ENCODE measurements at places on chromosomes 2 and 18.
A peak's percentile ranks its signal among the peaks of the same experiment; 100 is the strongest.

DNA sequence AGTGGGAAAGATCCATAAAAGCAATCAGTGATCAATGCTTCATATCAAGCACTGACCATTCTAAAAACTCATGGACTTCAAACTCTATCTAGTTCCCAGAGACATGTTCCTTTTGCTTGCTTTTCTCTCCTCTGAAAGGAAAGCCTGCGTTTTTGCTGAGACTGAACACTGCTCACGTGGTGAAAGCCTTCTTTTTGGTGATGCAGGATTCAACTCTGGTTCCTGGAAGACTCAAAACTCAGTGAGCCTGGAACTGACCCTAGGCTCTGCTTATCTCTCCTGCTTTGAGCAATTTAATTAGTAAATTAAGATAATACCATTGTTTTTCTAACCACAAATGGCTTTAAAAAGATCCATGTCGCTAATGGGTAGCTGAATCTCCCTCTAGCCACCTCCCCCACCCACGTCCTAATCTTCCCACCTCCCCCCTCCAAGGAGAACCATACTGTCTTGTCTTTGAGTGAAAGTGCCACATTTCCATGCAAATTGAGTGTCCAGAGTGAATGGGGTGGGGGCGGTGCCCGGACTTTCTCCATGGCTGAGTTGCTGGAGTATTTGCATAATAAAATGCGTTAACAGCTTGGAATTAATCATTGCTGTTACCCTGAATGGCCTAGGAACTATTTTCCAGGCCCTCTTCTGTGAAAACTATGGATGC, 130.5 kb downstream of the BCL11A start:
- DNase-seq = no peak

GRCh38 chr2:86234563-86235131, 35.4 kb downstream of the MRPL35 start:
- no peak for DNase-seq

DNA sequence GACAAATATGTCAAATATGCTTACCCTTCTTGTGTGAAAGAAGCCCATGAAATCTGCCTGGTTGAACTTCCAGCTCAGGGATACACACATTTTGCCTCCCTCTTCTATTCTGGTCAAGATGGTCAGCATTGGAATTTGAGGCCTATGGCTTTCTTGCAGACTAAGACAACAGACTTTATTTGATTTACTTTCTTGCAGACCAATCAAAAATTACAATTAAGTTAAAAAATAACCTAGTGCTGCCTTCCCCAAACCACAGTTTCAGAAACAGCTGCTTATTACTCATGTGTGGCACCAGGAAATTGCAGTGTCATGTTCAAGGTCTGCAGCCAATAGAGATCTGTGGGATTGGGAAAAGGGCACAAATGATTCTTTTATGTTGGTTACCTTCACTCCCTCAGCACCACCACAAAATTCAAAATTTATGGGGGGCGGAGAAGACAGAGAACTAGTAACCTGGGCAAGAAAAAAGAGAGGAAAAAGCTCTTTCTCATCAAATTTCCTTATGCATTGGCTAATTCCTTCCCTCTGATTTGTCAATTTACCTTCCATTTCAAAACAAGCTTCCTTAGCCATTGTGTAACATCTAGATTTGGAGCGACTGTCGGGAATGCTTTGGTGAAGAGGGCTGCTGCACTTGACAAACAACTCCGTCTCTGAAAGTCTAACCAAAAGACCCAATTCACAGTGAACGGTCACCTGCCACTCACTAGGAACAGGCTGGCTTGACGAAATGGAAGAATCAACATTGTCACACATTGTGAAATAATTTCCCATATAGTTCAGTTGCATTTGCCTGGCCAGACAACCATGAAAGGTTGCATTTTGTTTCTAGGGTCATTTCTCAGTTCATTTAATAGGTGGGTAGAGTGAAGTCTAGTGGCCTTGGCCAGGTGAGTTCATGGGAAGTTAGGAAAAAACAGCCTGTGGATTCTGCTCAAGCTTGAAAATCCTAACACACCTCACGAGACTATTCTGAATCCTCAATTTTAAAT, 100.4 kb upstream of the FZD5 start:
- DNase-seq = no peak

- DNase-seq = no peak
These were observed 46.2 kb downstream of the HPCAL1 start for GRCh38 chr2:10348891-10349290.

- DNase-seq = peak; percentile 44
These were observed 10.6 kb upstream of the MC5R start for GRCh38 chr18:13813271-13813849.

DNA sequence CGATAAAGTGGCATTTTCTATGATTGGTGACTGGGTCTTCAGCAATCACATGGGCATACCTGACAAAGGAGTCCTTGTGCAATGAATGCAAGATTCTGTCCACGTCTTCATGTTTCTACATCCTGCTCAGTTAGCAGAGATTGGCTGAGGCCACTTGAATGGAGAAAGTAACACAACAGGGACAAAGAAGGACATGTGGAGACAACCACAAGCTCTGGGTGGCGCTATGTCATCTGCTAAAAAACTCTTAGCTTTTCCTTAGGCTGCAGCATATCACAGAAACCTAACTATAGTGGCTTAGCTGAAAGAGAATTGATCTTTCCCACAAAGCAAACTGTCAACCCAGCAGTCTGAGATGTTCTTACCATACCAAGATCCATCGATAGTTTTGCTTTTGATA, 1109.7 kb downstream of the SOCS6 start:
- DNase-seq = no peak

- DNase-seq = no peak
These were observed 201.7 kb upstream of the RBBP8 start for GRCh38 chr18:22731398-22731797.

DNA sequence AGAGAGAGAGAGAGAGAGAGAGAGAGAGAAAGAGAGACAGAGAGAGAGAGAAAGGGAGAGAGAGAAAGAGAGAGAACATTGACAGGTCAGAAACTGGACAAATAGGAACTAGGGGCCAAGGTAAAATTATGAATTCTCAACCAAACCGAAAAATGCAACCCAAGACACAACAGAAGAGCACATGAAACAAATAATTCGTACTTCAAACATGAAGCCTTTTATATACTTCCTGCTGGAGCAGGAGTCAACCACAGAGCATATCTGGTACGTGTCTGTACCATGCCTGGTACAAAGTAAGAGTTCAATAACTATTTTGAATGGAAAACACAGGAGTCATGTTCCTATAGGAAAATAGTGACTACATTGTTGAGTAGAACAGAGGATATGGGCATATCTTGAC, 6.5 kb upstream of the VPS54 start:
- no peak for DNase-seq

DNA sequence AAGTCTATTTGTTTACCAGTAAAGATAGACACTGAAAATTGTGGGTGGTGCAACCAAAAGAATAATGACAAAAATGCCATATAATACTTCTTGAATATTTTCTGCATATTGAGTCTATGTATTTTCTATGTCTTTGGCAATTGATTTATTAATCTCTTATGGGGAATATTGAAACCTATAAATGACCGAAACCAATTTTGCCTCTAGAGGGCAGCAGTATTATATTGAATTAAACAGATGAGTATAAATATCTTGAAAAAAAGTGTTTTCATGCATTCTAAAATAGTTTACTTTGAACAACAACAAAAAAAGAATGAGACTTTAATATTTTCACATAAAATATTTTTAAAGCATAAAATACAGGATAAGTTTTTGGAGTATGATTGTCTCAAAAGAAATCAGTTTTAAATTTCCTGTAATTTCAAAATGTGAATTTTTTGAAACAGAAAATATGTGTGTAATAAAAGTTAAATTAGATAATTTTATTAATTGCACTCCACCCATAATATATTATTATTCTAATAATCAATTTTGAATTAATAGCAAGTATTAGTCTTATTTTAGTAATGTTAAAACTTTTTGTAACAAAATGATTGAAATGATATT, 49.9 kb upstream of the CALCRL start:
- no peak for DNase-seq

GRCh38 chr2:74512744-74513604, 1.3 kb upstream of the TLX2 start:
- no peak for DNase-seq

DNA sequence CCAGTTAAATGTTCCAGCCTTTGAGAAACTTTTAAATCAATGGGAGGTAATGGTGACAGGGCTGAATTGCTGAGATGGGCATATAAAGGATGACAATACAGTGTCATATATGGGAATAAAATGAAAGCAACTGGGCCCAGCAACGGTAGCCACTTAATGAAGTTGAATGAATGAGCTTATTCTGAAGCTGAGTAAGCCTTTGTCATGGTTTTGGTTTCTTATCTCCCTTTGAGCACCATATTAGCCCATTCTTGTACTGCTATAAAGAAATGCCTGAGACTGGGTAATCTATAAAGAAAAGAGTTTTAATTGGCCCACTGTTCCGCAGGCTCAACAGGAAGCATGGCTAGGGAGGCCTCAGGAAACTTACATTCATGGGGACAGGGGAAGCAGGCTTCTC, 3.5 kb upstream of the THUMPD2 start:
- DNase-seq = no peak

DNA sequence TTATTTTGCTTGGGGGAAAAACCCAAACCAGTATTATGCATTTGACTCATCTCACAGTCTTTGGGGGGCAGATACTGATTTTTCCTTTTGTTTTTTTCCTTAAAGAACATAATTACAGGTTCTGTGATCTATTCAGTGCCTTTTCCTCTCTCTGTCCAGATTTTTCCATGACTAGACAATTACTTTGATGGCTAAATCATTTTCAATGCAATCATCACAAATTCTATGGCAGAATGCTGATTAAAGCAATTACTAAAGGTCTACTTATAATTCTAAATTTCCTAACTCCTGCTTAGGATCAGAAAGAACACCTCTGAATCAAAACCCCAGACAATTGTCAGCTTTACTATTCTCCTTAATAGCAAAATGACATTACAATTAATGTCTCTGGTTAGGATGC, 38.8 kb downstream of the POLR1A start:
- DNase-seq = no peak

DNA sequence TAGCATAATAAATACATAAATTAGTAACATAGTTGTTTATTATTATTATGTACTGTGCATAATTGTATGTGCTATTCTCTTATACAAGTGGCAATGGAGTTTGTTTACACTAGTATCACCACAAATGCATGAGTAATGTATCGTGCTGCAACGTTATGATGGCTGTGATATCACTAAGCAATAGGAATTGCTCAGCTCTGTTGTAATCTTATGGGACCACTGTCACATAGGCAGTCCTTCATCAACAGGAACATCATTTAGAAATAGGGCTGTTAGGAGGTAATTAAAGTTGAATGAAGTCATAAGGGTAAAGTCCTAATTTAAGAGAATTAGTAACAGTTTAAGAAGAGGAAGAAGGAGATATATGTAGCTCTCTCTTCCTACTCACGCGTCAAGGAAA, 33.8 kb downstream of the TEX51 start:
- no peak for DNase-seq

GRCh38 chr18:32730620-32731091, 42.2 kb downstream of the KLHL14 start:
- peak; percentile 4 for DNase-seq

GRCh38 chr18:55900380-55900779, 312.4 kb upstream of the TCF4 start:
- no peak for DNase-seq

DNA sequence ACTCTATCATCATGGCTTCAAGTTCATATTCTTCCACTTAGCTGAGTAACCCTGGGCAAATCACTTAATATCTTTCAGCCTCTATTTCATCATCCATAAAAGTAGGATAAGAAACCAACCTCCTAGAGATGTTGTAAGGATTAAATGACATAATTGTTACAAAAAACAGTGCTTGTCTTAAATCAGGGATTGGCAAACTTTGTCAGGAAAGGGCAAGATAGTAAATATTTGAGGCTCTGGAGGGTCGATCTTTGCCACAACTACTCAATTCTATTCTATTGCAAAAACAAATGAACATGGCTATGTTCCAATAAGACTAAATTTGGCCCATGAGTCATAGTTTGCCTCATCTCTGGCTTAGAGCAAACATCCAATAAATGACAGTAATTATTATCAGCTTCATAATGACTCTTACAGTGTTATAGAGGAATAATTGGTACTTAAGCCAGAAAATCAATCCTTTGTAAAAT, 184.7 kb downstream of the SATB2 start:
- DNase-seq = no peak

- DNase-seq = no peak
These were observed 14.6 kb upstream of the KIDINS220 start for GRCh38 chr2:8851811-8852560.

GRCh38 chr2:152513681-152514080, 178.7 kb downstream of the FMNL2 start:
- DNase-seq = no peak

GRCh38 chr2:9250498-9251153, 44.0 kb downstream of the ASAP2 start:
- DNase-seq = no peak

DNA sequence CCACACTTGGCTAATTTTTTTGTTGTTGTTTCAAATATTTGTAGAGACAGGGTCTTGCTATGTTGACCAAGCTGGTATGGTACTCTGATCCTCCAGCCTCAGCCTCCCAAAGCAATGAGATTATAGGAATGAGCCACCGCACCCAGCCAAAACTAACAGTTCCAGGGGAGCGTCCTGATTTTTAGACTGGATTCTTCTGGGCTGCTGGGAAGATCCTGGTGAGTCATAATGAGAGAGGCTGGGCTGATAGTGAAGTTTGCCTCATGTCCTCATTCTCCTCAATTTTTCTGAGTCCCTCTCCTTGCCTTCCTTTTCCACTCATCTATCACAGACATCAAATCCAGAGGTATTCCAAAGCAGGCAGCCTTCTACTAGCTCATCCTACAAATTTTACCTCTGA, 81.3 kb downstream of the VSNL1 start:
- no peak for DNase-seq

- no peak for DNase-seq
These were observed 239.0 kb upstream of the MMADHC start for GRCh38 chr2:149826471-149827125.

DNA sequence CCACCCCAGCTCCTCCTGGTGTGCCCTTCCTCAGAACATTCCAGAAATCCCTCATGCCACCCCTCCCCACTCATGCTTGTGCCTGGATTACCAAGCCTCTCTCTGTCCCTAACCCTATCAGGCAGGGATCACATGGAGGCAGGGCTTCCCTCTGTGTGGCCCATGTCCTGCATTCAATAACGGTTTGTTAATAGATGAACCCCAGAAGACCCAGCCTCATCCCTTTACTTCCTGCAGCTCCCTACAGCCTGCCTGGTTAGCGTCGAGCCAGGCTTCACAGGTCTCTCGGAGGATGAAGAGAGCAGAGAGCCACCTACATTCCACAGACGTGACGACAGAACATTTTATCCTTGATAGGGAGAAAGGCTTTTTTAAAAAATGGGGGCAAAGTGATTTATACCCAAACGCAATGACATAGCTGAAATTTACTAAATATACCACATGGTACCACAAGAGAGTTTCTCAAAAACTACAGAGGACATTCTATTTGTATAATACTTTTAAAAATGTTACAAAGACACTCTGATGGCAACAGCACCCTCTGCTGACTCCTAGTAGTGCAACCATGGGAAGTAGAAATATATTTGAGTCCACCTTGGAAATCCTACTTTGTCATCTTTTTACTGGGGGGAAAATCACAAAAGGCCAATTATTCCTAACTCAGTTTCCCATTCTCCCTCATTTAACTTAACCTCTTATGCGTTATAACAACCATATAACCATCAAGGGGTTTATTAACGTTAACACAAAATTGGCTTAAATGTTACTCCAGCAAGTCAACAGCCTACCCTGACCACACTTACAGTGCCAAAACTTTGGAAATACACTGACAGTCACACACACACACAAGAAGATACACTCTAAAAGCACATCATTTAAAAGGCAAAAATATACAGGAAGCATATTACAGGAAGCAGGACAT, 30.7 kb downstream of the FBXO15 start:
- DNase-seq = no peak

Data from GM19239 (cell line).